Posterior cingulate gyrus (tissue), 11 donors: ENCODE measurements at places on chromosomes 6 and 20.

- no peak for DNase-seq
These were observed 135.9 kb upstream of the DTNBP1 start for GRCh38 chr6:15798533-15799255.

DNA sequence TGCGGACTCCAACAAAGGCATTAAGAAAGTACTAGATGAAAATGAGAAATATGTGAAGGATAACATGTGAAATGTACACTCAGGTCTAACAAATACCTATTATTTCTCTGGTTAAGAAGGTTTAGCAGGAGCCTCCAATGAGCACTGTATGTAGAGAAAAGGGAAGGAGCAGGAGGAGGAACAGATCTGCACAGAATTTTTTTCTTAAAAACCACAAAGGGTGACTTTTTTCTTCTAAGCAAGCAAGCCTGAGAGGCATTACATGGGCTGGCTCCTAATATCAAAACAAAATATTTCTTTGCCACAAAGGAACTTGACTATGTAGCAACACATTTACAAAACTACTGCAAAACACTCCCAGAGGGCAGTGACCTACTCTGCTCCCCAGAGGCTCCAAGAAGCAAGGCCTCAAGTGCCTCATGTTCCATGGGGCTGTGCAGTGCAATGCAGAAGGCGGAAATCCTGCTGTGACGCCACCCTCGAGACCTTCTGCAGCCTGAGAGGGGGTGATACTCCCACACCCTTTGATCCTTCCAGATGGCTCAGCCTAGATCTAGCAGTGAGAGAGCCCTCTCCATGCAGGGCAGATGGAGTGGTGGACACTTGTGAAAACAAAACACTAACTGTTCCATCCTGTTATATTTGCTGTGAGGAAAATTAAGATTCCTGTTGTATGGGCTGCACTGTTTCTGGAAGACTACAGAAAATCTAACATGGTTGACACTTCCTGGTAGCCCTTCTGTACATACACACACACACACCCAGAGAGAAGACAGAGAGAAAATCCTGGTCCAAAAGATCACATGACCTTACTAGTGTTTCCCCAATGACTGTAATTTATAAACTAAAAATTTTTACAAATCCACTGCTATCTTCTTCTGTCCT lies 36.0 kb upstream of the SMIM29 start:
- peak; percentile 15 for DNase-seq

DNA sequence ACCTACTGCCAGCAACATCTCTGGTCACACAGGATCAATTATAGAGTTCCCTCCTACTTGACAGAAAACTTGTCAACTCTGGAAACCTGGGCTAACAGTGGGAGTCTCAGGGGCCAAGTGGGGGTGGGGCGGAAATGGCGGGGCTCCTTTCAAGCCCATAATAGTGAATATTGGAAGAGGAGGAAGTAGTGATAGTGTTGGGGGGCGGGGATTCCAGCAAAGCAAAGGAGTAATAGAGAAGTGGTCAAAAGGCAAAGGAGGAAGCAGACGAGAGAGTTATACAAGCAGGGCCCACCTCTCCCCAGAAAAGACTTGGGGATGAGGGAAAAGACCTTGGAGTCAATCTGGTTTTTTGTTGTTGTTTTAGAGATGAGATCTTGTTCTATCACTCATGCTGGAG lies 2.1 kb downstream of the DEF6 start:
- DNase-seq, result no peak

DNA sequence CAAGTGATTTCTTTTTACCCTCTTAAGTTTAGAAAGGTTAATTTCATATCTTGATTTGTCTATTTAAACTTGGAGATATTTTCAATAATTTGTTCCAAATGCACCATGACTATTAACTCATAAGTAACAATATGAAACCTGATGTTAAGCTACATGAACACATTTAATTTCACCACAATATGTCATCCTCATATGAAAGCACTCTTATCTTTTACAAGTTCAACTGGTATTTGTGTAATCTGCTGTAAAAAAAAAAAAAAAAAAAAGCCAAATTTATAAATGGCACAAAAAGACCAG lies 110.4 kb downstream of the HFE start:
- no peak for DNase-seq

- DNase-seq, result no peak
These were observed 148.4 kb downstream of the HIVEP2 start for GRCh38 chr6:142796571-142796970.

- DNase-seq, result no peak
These were observed 31.6 kb upstream of the PXDC1 start for GRCh38 chr6:3782876-3783832.

DNA sequence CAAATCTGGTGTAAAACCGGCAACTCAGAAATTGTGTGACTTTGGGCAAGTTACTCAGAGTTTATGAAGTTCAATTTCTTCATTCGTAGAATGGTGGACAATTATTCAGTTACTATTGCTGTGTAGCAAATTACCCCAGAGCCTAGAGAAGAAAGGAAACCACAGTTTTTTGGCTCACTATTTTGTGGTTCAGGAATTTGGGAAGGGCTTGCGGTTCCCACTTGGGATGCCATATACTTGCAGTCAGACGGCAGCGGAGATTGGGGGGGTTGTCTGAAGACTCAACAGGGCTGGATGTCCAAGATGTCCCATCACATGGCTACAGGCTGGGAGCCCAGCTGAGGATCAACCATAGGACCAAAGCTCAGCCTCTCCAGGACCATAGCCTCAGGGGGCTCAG lies 108.1 kb downstream of the PCSK2 start:
- DNase-seq, result no peak

- no peak for DNase-seq
These were observed at the start of gene SMLR1 for GRCh38 chr6:130827247-130828149. TSS of gene SMLR1 (plus strand) at chr6:130827406. CDS start at chr6:130827414, 8 bp downstream.

GRCh38 chr6:28884423-28885131 lies 39.2 kb downstream of the TRIM27 start:
- DNase-seq, result no peak

DNA sequence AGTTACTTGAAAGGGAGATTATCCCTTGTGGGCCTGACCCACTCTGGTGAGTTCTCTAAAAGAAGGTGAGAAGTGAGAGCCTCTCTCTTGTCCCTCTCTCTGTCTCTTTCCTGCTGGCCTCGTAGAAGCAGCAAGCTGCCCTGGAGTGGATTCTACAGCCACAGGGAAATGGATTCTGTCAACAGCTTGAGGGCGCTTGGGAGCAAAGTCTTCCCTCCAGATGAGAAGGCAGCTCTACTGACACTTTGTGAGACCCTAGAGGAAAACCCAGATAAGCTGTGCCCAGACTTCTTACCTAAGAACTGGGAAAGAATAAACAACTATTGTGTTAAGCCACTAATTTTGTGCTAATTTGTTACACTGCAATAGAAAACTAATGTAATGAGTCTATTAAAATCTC lies 39.9 kb downstream of the ANKRD60 start:
- no peak for DNase-seq

- no peak for DNase-seq
These were observed 60.6 kb upstream of the CCN6 start for GRCh38 chr6:111993342-111993741.

DNA sequence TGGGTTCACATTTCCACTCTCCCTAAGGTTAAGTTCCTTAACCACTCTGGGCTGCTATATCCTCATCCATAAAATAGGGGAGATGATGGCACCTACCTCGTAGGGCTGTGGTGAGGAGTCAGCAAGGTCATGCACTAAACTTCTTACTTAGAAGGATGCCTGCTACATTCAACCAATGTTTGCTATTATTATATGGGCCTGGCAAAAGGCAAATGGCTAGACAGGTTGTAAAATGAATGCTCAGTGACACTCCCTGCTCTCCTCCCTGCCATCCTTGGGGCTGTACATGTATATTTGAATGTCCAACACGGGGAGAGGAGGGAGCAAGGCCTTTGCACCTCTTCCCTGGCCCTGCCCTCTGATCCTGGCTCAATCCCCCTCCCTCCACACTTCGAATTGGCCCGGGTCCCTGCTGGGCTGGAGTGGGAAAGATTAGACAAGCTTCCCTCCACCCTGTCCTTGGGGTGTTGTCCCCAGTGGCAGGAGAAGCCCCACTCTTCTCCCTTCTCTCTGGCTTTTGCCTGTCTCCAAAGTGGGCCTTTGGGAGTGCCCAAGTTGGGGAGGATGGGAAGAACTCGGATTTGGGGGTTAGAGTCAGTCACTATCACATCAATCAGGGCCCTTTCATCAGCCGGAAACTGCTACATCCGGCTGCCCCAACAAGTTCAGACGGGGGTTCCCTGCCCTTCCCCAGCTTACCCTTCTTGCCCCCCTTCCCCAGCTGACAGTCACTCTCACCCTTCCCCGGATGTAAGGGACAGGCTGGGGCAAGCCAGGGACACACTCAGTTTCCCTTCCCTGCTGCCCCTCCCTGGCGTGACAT lies 36.3 kb upstream of the VEGFA start:
- DNase-seq, result no peak

DNA sequence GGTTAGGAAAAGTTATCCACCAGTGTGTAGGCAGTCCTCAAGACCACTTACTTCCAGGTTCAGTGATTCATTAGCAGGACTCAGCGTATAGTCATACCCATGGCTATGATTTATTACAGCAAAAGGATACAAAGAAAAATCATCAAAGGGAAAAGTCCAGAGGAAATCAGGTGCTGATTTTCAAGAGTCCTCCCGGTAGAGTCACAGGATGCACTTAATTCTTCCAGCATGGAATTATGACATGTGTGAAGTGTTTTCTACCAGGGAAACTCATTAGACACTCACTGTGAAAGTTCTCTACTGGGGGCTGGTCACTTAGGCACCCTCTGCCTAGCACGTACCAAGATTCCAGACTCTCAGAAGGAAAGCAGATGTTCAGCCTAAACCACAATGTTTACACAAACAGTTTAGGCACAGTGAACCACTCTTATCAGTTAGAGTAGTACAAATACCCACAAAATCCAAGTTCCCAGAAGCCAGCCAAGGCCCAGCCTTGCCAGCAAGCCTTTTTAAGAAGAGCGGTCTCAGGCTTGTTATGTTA lies 10.2 kb downstream of the WFDC3 start:
- DNase-seq, result no peak

DNA sequence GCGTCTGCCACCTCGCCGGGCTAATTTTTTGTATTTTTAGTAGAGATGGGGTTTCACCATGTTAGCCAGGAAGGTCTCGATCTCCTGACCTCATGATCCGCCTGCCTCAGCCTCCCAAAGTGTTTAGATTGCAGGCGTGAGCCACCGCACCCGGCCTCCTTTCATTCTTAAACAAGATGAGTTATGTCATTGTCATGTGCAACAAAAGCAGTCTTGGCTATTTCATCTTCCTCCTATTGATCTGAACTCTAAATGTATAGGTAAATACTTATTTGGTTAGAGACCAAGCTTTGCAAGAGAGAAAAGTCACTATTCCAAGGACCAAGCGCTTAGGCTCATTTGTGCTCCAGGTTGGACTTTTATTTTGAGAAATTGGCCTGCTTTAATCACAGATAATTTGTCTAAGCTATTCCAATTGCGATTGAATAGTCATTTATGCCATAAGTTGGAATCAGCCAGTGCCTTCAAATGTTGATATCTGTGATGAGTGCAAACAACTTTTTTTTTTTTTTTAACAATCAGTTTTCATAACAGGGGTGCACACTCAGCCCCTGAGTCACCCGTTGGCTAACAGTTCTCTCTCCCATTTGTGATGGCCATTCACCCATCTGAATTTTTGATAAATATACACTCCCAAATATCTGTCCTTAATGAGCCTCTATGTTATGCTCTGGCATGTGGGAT lies 167.3 kb downstream of the BCAS1 start:
- no peak for DNase-seq

DNA sequence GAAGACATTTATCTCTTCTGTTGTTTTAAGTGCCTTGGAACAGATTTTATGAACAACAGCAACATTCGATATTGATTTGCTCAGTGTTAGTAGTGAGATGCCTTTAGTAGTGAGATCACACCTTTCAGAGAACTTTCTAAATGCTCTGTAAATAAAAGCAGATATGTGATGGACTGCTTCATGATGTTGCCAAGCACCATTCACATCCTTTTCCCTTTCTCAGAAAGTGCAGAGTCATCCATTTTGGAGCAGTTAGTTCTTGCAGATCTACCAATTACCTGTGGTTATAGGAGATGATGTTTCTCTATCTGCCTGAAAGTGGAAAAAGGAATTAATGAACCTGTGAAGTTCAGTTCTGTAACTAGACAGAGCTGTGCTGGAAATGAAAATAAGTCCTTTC lies 27.0 kb downstream of the CBFA2T2 start:
- DNase-seq, result no peak

GRCh38 chr6:146336191-146336590 lies 207.4 kb upstream of the RAB32 start:
- DNase-seq, result no peak

DNA sequence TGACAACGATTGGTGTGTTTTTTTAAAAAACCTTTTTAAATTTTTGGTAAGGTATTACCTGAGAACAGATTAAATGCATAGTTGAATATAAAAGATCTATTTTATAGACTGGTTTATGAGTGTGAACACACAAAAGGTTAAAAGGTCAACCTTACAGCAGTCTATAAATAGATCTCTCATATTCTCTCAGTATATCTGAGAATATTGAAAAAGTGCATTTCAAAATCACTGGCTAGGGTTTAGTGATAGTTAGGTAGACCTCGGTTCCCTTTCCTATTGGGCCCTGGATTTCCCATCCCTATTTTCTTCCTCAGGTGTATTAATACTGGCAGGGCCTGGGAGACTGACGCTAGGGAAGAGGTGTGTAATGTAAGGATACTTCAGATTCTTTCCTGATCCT lies 723 bp upstream of the ZNF451 start:
- no peak for DNase-seq

GRCh38 chr6:23414051-23414445 lies 712.0 kb upstream of the NRSN1 start:
- no peak for DNase-seq

GRCh38 chr6:7424967-7425807 lies 35.6 kb downstream of the RIOK1 start:
- no peak for DNase-seq

GRCh38 chr6:33822575-33823395 lies 19.0 kb upstream of the MLN start:
- DNase-seq, result no peak

DNA sequence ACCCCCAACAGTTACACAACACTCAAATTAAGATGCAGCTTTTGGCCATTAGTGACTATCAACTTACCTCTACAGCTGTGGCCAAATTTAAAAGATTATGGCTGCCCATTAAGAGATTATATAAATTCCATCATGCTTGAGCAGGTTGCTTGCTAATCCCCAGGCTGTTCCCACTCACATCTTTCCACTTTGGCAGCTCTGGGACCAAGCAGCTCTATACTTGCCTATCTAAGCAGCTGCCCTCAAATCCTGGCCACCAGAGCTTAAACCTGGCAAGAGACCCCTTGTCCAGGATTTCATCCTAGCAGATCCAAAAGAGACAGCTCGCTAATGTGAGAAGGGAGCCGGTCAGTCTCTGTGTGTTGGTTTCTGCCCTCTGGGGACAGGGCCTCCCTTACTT lies 127.9 kb downstream of the SLC23A2 start:
- no peak for DNase-seq
